ENCODE measurements at places on chromosomes 5 and 9.

- no peaks in the 10 kb centered on the region for H3K36me3 ChIP-seq
- DNase-seq, result no peak
- peaks cover 19% of the 10 kb centered on the region for H3K4me1 ChIP-seq
- H3K27ac ChIP-seq, result no peak overlapping the region
These were observed 142.0 kb downstream of the ZNF608 start for GRCh38 chr5:124604419-124604818.

GRCh38 chr9:127039492-127039891, 82.9 kb downstream of the ANGPTL2 start:
- peaks cover 9% of the 10 kb centered on the region for H3K4me1 ChIP-seq
- DNase-seq, result no peak
- no peaks in the 10 kb centered on the region for H3K27me3 ChIP-seq
- H3K4me3 ChIP-seq, result no peak overlapping the region
- no peak overlapping the region for H3K27ac ChIP-seq
- H3K36me3 ChIP-seq, result no peaks in the 10 kb centered on the region

GRCh38 chr5:60036192-60036938, 142.8 kb upstream of the PDE4D start:
- H3K27me3 ChIP-seq, result no peaks in the 10 kb centered on the region
- no peak for DNase-seq
- H3K4me3 ChIP-seq, result no peak overlapping the region
- H3K4me1 ChIP-seq, result no peaks in the 10 kb centered on the region
- H3K36me3 ChIP-seq, result no peaks in the 10 kb centered on the region

GRCh38 chr9:31251386-31251785, 1133.1 kb upstream of the ACO1 start:
- no peaks in the 10 kb centered on the region for H3K4me1 ChIP-seq
- no peak for DNase-seq
- no peak overlapping the region for H3K4me3 ChIP-seq
- no peaks in the 10 kb centered on the region for H3K27me3 ChIP-seq
- no peak overlapping the region for H3K27ac ChIP-seq
- H3K36me3 ChIP-seq, result no peaks in the 10 kb centered on the region

- H3K36me3 ChIP-seq, result peaks cover 13% of the 10 kb centered on the region
- H3K27ac ChIP-seq, result no peak overlapping the region
- no peak overlapping the region for H3K4me3 ChIP-seq
- no peaks in the 10 kb centered on the region for H3K4me1 ChIP-seq
These were observed 184.5 kb downstream of the TRIO start for GRCh38 chr5:14327624-14328023.

GRCh38 chr5:180207593-180207992, 1.4 kb downstream of the RASGEF1C start:
- H3K4me1 ChIP-seq, result peaks cover 14% of the 10 kb centered on the region
- no peak for DNase-seq
- no peaks in the 10 kb centered on the region for H3K36me3 ChIP-seq
- H3K4me3 ChIP-seq, result peak overlapping the region; percentile 48

- H3K4me3 ChIP-seq, result no peak overlapping the region
- H3K36me3 ChIP-seq, result no peaks in the 10 kb centered on the region
- no peaks in the 10 kb centered on the region for H3K4me1 ChIP-seq
- H3K27ac ChIP-seq, result no peak overlapping the region
These were observed 487.2 kb upstream of the ST8SIA4 start for GRCh38 chr5:101390151-101390908.

- H3K36me3 ChIP-seq, result no peaks in the 10 kb centered on the region
- H3K4me3 ChIP-seq, result no peak overlapping the region
- H3K27ac ChIP-seq, result no peak overlapping the region
- no peak for DNase-seq
- no peaks in the 10 kb centered on the region for H3K27me3 ChIP-seq
These were observed 316.3 kb downstream of the GABRB2 start for GRCh38 chr5:161230221-161230620.

DNA sequence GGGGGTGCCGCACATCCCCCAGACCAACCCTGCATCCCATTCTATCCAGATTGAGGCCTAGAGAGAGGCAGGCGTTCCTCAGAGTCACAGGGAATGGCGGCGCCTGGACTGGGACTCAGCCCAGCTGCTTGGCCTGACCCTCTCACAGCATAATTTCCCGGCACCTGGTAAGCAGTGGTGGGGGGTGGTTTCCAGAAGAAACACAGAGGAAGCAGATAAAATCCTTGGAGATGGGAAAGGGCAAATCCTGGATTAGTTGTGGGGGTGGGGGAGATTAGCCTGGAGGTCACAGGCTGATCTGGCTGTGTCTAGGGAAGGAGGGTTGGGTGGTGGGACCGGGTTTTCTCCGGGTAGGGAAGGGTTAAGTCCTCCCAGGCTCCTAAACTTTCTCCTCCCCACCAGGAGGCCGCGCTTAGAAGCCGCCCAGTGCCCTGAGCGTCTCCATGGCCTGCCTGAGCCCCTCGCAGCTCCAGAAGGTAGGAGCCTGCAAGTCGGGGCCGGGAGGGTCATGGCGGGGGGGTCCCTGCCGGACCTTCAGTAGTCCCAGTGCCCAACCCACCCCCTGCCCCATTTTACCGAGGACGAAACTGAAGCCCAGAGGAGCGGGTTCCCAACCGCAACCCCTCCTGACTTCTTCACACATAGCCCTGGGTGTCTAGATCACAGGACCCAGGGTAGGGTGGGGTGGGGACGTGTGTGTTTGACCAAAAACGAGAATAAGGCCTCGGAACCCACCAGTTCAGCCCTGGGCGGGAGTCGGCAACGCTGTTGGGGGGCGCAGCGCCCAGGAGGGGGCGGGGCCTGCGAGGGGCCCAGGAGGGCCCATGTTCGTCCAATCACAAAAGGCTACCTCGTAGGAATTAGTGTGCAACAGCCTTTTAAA, 1.3 kb downstream of the PHYHD1 start:
- H3K4me1 ChIP-seq, result peaks cover 59% of the 10 kb centered on the region
- DNase-seq, result no peak
- H3K4me3 ChIP-seq, result peak overlapping the region; percentile 57
- H3K36me3 ChIP-seq, result peaks cover 6% of the 10 kb centered on the region
- peak overlapping the region; percentile 84 for H3K27ac ChIP-seq
- no peaks in the 10 kb centered on the region for H3K27me3 ChIP-seq

- peaks cover 9% of the 10 kb centered on the region for H3K36me3 ChIP-seq
- no peaks in the 10 kb centered on the region for H3K27me3 ChIP-seq
- DNase-seq, result no peak
- H3K4me1 ChIP-seq, result no peaks in the 10 kb centered on the region
- H3K27ac ChIP-seq, result no peak overlapping the region
These were observed 22.7 kb downstream of the KIF3A start for GRCh38 chr5:132714456-132715307.

GRCh38 chr5:143806579-143806978, 5.4 kb upstream of the HMHB1 start:
- no peak for DNase-seq
- no peak overlapping the region for H3K27ac ChIP-seq
- H3K4me3 ChIP-seq, result no peak overlapping the region
- no peaks in the 10 kb centered on the region for H3K36me3 ChIP-seq
- no peaks in the 10 kb centered on the region for H3K4me1 ChIP-seq

Data from suprapubic skin (tissue), 4 donors.